Stimulated activated CD8-positive, alpha-beta memory T cell treated with anti-CD3 and anti-CD28 coated beads, Interleukin-15, amount 100 ng/mL, for 4 hours (primary cell): ENCODE measurements at places on chromosomes 1 and 21.

DNA sequence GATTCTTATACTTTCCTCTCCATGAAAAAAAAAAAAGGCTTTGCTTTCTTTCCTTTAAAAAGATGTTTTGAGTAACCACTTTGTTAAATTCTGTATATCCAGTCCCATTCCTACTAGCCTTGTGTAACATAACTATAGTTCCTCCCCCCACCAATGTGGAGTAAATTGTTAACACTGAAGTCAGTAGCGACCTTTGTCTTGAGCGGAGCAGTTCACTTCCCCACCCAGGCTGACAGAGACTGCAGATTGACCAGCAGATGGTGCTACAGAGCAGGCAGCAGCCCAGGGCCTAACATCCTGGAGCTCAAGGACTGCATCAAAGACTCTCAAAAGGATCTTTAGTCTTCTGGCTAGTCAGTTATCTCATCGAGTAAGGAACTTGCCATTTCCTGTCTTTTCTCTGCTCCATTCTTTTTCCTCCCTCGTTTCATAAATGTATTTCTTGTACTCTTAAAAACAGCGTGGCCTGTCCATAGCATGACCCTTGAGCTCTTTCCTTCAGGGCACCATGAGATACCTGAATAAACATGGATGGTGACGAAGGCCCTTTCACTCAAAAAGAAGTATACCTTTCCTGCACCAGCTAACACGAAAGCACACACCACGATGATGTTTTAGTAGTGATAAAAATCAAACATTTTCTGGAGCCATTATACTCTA lies 503.5 kb upstream of the PKN2 start:
- DNase-seq: no peak

GRCh38 chr1:56414728-56415224 lies 164.6 kb downstream of the PLPP3 start:
- no peak for DNase-seq

DNA sequence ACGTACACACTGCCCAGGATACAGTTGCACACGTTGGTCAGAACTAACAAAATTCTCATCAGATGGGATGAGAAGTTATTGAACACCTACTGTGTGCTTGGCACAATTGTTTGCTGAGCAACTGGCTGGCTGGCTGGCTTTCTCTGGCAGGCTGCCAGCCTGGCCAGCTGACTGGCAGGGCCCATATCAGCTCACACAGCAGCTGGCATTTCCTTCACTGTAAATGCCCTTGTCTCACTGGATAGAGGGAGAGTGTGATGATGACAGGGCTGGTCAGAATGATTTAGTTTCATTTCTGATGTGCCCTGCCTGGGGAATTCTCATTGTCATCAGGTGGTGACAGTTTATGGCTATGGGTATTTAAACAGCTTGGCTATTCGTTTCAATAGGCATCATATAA lies 15.8 kb downstream of the CAMK2N1 start:
- DNase-seq: no peak

DNA sequence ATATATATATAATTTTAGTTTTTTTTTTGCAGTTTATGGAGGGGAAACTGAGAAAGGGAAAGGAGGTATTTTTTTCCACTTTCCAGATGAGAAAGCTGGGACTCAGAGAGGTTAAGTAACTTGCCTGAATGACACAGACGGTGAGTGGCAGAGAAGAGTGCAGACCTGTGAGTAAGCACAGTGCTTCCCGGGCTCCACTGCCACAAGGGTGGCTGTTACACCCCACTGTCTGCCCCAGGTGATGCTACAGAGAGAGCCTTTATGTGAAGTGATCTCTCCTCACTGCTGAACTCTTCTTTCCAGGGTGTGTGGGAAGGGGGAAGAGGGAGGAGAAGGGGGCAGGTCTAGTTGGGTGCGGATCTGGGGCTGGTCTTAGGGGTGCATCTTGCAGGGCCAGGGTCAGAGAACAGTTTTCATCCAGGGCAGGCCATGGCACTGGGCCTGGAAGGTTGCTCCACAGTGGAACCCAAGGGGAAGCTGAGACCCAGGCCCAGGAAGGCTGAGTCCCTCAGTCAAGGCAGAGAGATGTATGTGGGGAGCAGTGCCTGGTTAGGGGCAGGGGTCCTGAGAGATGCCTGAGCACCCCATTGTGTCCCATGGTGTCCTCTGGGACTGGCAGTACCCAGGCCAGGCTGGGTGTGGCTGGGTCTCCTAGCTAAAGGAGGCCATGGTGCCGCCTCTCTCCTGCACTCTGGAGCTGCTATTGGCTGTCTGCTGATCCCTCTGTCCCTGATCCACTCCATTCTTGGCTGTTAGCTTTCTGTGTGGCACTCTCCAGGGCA lies 357.5 kb downstream of the PTPRU start:
- DNase-seq: no peak

GRCh38 chr1:94755675-94756074 lies 64.5 kb upstream of the SLC44A3 start:
- DNase-seq: no peak

- no peak for DNase-seq
Measured at GRCh38 chr1:229344139-229344538, 1.3 kb upstream of the CCSAP start.

DNA sequence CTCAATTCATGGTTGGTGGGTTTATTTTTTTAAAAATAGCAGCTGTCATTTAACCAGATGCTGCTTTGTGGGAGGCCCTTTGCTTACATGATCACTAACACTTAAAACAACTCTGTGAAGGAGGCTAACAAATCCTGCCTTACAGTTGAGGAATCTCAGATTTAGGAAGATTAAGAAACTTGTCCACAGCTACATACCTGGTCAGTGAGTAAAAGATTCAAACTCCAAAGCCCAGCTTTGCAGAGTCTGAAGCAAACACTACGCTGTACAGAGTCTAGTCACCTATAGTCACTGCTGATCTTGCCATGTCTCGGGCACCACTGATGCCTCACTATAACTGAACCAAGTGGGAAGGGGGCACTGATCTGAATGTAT lies 535.4 kb downstream of the SMYD3 start:
- DNase-seq: no peak

DNA sequence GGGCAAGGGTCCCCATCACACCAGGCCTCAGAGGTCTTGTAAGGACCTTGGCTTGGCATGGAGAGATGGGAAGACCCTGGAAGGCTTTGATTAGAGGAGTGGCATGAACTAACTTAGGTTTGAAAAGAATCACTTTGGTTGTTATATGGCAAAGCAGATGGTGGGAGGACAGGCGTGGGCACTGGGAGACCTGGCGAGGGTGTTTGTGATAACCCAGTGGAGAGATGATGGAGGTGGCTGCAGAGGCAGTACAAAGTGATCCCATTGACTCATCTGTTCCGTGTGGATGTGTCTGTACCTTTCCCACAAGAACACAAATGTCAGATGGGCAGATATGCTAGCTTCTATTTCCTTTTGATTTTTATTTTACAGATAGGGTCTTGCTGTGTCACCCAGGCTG lies 168.3 kb downstream of the SLC35F3 start:
- no peak for DNase-seq

- DNase-seq: no peak
Measured at GRCh38 chr1:238293075-238293474, 402.4 kb upstream of the ZP4 start.

DNA sequence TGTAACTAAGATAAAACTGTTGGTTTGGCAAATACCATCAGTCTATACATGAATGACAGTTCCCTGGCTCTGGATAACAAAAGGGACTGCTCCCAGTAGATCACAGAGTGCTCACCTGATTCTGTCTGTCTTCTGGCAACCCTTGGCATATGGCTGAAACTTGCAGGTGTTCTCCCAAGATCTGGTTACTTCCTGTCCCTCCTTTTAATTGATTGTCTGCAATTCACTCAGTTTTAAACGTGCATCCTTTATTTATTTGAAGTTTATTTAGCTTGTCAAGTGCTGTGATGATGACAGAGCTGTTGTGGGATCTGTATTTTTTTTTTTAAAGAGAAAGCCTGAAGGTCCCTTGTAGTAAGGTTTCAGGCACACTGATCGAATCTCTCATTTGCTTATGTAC lies 3.4 kb downstream of the KCNA3 start:
- no peak for DNase-seq

- no peak for DNase-seq
Measured at GRCh38 chr1:52907068-52907811, 14.3 kb downstream of the ECHDC2 start.
